ENCODE measurements at places on chromosomes 3 and 15.
A peak's percentile ranks its signal among the peaks of the same experiment; 100 is the strongest.

- no peaks in the 10 kb centered on the region for H3K27me3 ChIP-seq
- H3K36me3 ChIP-seq, result no peaks in the 10 kb centered on the region
- H3K4me1 ChIP-seq, result no peaks in the 10 kb centered on the region
- H3K4me3 ChIP-seq, result no peak overlapping the region
- no peak for DNase-seq
These were observed 92.6 kb upstream of the MYRIP start for GRCh38 chr3:39716849-39717248.

- no peak overlapping the region for H3K4me3 ChIP-seq
- no peaks in the 10 kb centered on the region for H3K36me3 ChIP-seq
- H3K4me1 ChIP-seq, result no peaks in the 10 kb centered on the region
- H3K27ac ChIP-seq, result no peak overlapping the region
- no peak for DNase-seq
- no peaks in the 10 kb centered on the region for H3K27me3 ChIP-seq
These were observed 260.7 kb downstream of the PLOD2 start for GRCh38 chr3:145900056-145900829.

- no peaks in the 10 kb centered on the region for H3K36me3 ChIP-seq
- H3K4me3 ChIP-seq, result no peak overlapping the region
- H3K4me1 ChIP-seq, result no peaks in the 10 kb centered on the region
- DNase-seq, result no peak
These were observed 9.4 kb upstream of the CSTA start for GRCh38 chr3:122315619-122316018.

DNA sequence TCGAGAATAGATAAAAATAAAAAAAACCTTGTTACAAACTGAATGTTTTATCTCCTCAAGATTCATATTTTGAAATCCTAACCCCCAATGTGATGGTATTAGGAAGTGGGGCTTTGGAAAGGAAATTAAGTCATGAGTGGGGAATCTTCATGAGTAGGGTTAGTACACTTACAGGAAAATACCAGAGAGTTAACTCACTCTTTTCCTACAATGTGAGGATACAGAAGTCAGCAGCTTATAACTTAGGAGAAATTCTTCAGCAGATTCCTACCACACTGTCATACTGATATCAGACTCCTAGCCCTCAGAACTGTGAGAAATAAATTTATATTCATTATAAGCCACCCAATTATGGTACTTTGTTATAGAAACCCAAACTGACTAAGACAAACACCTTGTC, 453.1 kb downstream of the GBE1 start:
- H3K4me1 ChIP-seq, result no peaks in the 10 kb centered on the region
- H3K4me3 ChIP-seq, result no peak overlapping the region
- H3K27me3 ChIP-seq, result no peaks in the 10 kb centered on the region
- no peak for DNase-seq

DNA sequence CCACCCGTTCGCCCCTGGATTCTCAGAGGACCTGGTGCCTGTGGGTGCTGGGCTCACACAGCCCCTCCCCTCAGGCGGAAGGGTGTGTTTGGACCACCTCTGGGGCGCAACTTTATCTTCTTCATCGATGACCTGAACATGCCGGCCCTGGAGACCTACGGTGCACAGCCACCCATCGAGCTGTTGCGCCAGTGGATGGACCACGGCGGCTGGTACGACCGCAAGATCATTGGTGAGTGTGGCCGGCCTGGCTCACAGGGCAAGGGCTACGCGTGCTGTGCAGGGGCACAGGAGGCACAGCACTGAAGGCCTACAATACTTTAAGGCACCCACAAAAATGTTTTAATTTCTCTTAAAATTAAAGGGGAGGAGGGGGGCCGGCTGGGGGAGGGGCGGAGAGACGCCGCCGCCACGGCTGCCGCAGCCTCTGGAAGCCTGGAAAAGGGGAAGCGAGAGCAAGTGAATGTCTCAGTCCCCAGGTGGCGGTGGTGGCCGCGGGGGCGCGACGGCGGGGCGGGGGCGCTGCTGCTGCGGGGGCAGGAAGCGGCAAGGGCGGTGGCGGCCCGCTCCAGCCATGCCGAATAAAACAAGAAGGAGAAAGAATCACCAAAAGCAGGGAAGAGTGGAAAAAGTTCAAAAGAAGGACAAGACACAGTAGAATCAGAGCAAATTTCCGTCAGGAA, 56.8 kb downstream of the DNAH1 start:
- H3K4me1 ChIP-seq, result peaks cover 18% of the 10 kb centered on the region
- peaks cover 12% of the 10 kb centered on the region for H3K27me3 ChIP-seq
- peak overlapping the region; percentile 31 for H3K27ac ChIP-seq
- peak; percentile 43 for DNase-seq
- H3K4me3 ChIP-seq, result peak overlapping the region; percentile 18
- H3K36me3 ChIP-seq, result no peaks in the 10 kb centered on the region

- peaks cover 33% of the 10 kb centered on the region for H3K36me3 ChIP-seq
- H3K4me1 ChIP-seq, result peaks cover 6% of the 10 kb centered on the region
- no peak overlapping the region for H3K4me3 ChIP-seq
These were observed 13.9 kb downstream of the PCYT1A start for GRCh38 chr3:196273655-196274054.

DNA sequence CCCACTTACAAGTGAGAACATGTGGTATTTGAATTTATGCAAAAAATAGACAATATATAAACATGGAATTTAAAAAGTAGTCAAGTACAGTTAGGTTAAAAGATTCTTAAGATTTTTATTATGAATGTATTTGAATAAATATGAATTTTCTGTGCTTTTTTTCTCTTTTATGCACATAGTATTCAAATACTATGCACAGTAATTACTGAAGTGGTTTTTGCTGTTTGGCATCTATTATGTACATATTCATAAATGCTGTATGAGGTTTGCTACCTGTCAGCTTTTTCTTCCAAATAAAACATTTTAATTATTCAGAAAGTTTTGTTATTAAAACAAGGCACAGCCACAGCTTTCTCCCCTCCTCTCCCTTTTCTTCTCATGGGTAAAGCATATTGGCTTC, 1272.7 kb downstream of the NSUN3 start:
- H3K4me1 ChIP-seq, result no peaks in the 10 kb centered on the region
- no peaks in the 10 kb centered on the region for H3K27me3 ChIP-seq
- H3K4me3 ChIP-seq, result no peak overlapping the region
- no peak overlapping the region for H3K27ac ChIP-seq
- no peak for DNase-seq
- H3K36me3 ChIP-seq, result no peaks in the 10 kb centered on the region

GRCh38 chr15:88487178-88487795, 19.8 kb downstream of the MRPS11 start:
- no peak overlapping the region for H3K4me3 ChIP-seq
- no peaks in the 10 kb centered on the region for H3K27me3 ChIP-seq
- no peaks in the 10 kb centered on the region for H3K36me3 ChIP-seq
- no peak overlapping the region for H3K27ac ChIP-seq
- no peak for DNase-seq

- H3K27ac ChIP-seq, result no peak overlapping the region
- peaks cover 4% of the 10 kb centered on the region for H3K4me1 ChIP-seq
- no peaks in the 10 kb centered on the region for H3K36me3 ChIP-seq
- DNase-seq, result no peak
- H3K4me3 ChIP-seq, result no peak overlapping the region
- H3K27me3 ChIP-seq, result peaks cover 3% of the 10 kb centered on the region
These were observed 98.6 kb downstream of the OSBPL10 start for GRCh38 chr3:31882431-31882830.

DNA sequence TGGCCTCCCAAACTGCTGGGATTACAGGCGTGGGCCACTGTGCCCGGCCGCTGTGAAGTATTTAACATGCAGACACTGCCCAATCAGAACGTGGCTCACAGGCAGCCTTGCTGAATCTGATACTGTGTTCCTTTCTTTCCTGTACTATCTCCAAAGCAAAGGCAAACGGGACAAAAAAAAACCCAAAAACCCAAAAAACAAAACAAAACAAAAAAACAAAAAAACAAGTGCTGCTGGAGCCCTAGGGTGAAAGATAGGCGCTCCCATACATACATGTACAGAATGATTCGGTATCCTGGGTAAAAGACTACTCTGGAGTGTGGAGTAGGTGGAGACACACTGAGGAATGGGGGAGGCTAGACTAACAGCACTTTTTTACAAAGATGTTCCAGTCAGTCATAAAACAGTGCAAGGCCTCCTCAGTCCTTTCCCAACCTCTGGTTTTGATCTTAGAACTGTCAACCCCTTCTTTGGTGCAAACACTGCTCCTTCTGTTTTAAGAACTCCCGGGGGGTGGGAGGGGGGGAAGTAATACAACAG, 7.7 kb upstream of the MAP1A start:
- peaks cover 12% of the 10 kb centered on the region for H3K4me1 ChIP-seq
- H3K36me3 ChIP-seq, result peaks cover 9% of the 10 kb centered on the region
- H3K27ac ChIP-seq, result peak overlapping the region; percentile 64
- no peak for DNase-seq
- peaks cover 18% of the 10 kb centered on the region for H3K27me3 ChIP-seq

- H3K4me1 ChIP-seq, result peaks cover 3% of the 10 kb centered on the region
- no peak overlapping the region for H3K27ac ChIP-seq
- H3K4me3 ChIP-seq, result no peak overlapping the region
- DNase-seq, result no peak
- no peaks in the 10 kb centered on the region for H3K36me3 ChIP-seq
These were observed 230.6 kb downstream of the MECOM start for GRCh38 chr3:169432708-169433432.

- H3K4me1 ChIP-seq, result no peaks in the 10 kb centered on the region
- H3K27me3 ChIP-seq, result no peaks in the 10 kb centered on the region
- H3K36me3 ChIP-seq, result no peaks in the 10 kb centered on the region
- no peak overlapping the region for H3K4me3 ChIP-seq
These were observed 20.9 kb upstream of the ABHD17C start for GRCh38 chr15:80674245-80674614.

- H3K27ac ChIP-seq, result no peak overlapping the region
- no peak for DNase-seq
- no peaks in the 10 kb centered on the region for H3K27me3 ChIP-seq
- no peak overlapping the region for H3K4me3 ChIP-seq
These were observed 64.3 kb downstream of the OXSM start for GRCh38 chr3:25854214-25854613.

DNA sequence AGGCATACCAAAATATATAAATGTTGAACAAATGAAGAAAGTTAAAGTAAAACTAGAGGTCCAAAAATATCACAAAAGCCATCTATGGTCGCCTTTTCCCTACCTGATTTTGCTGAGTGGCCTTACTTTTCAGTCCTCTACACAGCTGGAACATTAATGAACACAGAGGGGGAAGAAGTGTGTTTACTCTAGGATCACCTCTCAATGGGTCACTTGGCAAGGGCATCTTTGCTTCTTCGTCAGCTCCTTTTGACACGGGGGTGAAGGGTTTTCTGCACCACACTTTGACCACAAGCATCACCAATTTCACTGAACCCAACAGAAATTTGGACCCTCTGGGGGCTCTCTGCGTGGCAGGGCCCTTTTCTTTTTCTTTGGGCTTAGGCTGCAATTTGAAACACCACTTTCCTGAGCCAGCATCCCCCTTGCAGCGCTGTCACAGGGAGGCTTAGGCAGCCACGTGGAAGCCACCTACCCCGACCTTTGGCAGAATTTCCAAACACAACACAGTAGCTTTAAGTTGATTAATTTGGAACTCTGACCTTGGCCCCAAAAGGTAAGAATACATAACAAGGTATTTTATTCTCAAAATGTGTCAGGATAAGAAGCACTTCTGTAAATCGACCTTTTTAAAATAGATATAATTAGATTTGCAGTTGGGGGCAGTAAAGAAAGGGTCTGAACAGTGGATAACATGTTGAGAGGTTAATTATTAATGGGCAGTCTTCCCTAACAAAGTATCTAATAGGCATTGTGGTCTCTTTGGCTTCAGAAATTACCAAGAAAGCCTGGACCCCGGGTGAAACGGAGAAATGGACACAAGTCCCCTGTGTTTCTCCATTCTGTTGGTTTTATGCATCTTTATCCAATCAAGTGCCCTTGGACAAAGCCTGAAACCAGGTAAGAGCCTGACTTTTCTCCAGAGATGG, at the start of gene LIPC:
LIPC (plus strand) TSS at position 771 of the 929 bp plus-strand sequence; CDS start at position 813, 42 bp downstream.
- H3K36me3 ChIP-seq, result no peaks in the 10 kb centered on the region
- peaks cover 1% of the 10 kb centered on the region for H3K27me3 ChIP-seq
- no peak for DNase-seq
- H3K4me1 ChIP-seq, result peaks cover 11% of the 10 kb centered on the region
- no peak within 1 kb of the TSS for H3K4me3 ChIP-seq

- no peak for DNase-seq
These were observed 14.1 kb downstream of the CTSH start for GRCh38 chr15:78930577-78931388.

DNA sequence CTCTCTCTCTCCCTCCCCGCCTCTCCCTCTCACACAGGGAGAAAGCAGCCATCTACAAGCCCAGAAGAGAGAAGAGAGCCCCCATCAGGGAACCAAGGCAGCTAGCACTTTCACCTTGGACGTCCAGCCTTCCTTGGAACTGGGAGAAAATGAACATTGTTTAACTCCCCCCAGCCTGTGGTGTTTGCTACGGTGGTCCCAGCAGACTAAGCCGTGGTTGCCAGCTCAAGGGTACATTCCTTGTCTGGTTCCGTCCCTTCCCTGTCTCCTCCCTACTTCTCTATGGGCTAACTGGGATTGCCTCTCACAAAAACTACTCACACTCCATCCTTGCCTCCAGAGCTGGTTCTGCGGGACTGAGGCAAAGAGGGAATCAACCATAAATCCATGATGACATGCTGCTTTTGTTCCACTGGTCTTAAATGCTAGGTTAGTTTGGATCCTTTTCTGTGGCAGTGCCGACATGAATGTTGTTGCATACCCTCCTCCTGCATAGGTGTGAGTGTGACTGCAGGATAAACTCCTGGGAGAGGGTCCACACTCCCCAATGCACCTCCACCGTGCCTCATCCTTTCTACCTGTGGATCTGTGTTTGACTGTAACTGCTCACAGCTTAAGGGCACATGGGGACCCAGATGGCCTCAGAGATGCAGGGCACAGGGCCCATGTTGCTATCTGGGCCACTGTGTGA, 12.0 kb downstream of the C3orf22 start:
- H3K27ac ChIP-seq, result no peak overlapping the region
- H3K4me3 ChIP-seq, result no peak overlapping the region
- H3K36me3 ChIP-seq, result no peaks in the 10 kb centered on the region
- H3K27me3 ChIP-seq, result peaks cover 3% of the 10 kb centered on the region
- no peak for DNase-seq

DNA sequence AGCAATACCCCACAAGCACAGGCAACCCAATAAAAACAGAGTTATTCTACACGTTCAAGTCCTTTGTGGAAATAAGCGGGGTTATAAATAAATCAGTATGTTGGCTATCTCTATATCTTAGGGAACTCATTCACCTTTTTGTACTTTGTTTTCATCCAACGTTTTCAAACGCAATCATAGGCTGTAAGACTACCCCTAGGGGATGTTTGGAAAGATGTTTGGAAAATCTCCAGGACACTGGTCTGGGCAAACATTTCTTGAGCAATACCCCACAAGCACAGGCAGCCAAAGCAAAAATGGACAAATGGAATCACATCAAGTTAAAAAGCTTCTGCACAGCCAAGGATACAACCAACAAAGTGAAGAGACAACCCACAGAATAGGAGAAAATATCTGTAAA, 70.1 kb downstream of the CLDN11 start:
- H3K36me3 ChIP-seq, result peaks cover 7% of the 10 kb centered on the region
- DNase-seq, result no peak
- peaks cover 2% of the 10 kb centered on the region for H3K4me1 ChIP-seq

DNA sequence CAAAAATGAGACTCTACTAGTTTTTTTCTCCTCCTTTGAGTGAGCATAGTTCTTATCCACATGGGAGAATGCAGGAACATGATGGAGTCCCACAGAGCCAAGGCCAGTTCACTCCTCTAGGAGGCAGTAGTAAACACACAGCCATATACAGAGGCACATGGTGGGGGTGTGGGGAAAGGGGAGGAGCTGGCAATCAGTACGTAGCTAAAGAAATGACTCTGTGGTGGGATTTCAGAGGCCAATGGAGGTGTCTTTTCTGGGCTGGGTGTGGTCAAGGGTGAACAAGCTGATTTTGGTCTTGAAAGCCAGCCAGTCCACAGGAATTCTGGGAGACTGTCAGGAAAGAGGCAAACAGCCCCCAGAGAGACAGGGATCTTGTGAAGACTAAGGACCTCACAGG, 6.6 kb upstream of the RAB11A start:
- H3K4me1 ChIP-seq, result peaks cover 4% of the 10 kb centered on the region
- no peaks in the 10 kb centered on the region for H3K27me3 ChIP-seq
- no peak overlapping the region for H3K27ac ChIP-seq
- no peak overlapping the region for H3K4me3 ChIP-seq

Data from endothelial cell (in vitro differentiated cells).